ENCODE measurements at places on chromosomes 13 and 19. TPM values are rescaled to one million over a fixed set of nuclear protein-coding genes. Genes with fewer than 3 reads are reported as not detected.

GRCh38 chr13:46903748-46904147, 6.9 kb upstream of the HTR2A start:
- no peak for DNase-seq

Gene HS6ST3
- total RNA-seq = not detected

Gene CDC42EP5
- not detected for total RNA-seq

DNA sequence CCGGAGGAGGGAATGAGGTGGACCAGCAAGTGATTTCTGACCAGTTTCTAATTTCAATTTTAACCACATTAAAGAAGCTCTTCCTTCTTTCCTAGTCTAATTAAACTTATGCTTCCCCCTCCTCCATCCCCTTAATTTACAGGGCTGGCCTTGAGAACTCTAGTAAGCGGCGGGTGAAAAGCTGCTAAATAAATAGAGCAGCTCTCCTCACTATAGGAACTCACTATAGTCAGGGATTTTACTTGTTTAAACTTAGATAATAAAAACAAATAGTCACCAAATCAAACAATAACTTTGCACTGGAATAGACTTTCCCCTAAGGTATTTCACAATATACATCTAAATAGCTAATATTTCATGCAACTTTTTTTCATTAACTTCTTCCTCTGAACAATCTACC, 1838.2 kb upstream of the PRR20A start:
- DNase-seq = no peak

DNA sequence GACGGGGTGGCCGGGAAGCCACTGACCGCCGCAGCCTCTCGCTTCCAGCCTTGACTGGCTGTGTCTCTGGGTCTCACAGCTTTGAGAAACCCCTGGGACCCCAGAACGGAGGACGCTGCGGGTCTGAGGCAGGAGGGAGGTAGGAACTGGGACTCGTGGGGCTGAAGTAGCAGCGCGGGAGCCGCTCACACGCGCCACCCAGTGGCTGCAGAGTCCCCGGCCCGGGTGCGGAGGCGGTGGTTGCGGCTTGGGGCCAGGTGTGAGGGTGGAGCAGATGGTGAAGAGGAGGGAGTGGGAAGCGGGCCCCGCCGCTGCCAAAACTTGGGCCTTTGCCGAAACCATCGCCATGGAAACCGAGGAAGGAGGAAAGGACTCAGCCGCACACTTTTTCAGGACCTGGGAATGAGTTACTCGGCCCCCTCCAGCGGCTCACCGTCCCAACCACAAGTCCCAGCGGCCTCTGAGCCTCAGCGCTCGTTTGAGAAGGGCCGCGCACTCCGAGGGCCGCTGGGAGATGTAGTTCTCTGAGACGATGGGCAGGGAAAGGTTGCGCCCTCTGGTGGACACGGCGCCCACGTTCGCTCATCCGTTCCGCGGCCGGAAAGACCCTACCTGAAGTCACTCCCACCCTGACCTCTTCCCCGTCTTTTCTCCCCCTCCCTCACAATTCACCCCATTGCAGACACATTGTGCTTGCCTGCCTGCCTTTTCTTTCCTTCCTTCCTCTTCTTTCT, 2.2 kb upstream of the SLC17A7 start:
- DNase-seq = peak; percentile 86

Measured in CD8-positive, alpha-beta T cell (primary cell).